ENCODE measurements at places on chromosomes 13 and 19. TPM values are rescaled to one million over a fixed set of nuclear protein-coding genes. Genes with fewer than 3 reads are reported as not detected.
A peak's percentile ranks its signal among the peaks of the same experiment; 100 is the strongest.

DNA sequence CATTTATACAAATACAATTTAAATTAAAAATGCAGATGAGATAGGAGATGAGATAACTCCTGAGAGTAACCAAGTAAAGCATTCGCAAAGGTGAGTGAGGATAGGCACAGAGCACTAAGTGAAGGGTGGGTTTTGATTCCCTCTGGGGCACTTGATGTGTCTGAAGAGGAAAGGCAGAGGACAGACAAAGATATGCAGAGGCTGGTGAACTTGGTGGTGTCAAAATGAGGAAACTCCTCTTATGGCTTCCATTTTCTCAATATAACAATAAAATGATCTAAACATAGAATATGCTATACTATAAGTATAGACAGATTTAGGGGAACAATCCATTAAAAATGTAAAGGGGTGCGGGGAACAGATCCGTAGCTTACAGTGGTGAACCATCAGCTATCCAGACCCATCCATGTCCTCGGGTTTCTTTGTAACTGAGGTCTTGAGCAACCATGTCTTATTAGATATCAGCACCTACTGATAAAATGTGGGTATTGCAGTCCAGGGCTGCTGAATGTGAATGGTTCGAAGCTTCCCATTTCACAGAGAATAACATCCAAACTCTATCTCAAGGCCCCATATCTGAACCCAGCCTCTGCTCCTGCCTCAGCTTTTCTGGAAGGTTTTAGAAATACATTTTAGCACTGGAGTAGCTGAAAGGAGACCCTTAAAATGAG lies 73.9 kb upstream of the SLC10A2 start:
- DNase-seq = peak; percentile 50

DNA sequence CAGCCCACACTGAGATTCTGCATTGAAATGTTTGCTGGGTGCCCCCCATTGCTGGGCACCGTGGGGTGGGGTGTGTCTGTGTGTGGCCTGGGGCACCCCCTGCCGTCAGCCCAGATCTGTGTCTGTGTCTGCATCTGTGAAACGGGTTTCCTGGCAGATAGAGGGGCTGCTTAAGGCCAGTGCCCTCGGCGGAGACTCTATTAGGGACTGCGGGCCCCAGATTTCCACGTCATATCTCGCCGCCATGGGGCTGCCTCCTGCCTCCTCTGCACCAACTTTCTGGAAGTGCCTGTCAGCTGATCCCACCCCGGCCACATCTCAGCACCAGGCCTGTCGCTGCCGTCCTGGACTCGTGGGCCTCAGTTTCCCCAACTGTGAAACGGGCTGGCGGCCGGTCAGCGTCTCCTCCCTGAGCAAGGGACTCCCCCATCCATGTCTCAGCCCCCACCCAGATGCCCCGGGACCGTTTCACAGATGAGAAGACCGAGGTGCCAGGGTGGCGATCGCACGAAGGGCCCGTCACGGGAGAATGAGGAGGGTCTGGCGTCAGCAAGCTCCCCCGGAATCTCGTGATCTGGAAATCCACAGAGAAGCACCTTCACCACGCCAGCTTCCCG lies 21.4 kb downstream of the ARID3A start:
- DNase-seq = no peak

- no peak for DNase-seq
These were observed 15.0 kb downstream of the TMEM143 start for GRCh38 chr19:48348737-48349136.

GRCh38 chr19:47352095-47352494 lies 3.0 kb downstream of the DHX34 start:
- DNase-seq = no peak

GRCh38 chr19:12907166-12907565 lies 11.9 kb downstream of the SYCE2 start:
- DNase-seq = no peak

DNA sequence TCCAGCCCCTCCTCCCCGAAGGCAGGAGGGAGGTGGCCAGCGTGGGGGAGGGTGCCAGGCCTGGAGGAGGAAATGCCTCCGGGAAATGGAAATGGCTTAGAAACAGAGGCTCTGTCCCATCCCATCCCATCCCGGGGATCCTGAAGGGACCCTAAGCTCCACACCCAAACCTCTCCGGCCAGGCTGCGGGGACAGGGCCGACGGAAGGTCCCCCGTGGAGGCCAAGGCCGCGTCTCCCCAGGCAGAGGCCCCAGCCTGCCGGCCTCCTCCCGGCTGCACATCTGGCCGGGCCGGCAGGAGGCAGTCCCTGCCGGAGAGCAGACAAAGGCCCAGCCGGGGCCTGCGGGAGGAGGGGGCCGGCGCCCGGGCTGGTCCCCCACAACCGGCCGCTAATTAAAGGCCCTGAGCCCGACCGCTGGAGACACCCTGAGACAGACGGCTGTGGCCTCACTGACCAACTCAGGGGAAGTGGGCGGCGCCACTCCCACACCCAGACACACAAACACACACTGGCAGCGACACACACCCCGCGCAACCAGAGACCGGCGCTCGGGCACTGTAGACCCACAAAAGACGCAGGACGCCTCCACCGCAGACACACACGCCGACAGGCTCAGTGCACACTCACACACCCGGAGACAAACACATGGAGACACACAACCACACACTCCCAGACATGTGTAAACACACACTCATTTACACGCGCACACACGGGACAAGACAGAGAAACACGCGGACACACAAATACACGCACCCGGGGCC lies 1.1 kb downstream of the ADAMTS10 start:
- peak; percentile 79 for DNase-seq

- no peak for DNase-seq
These were observed 26.0 kb upstream of the MAB21L1 start for GRCh38 chr13:35502456-35502855.

- DNase-seq = no peak
These were observed 16.9 kb downstream of the MCF2L start for GRCh38 chr13:112985803-112986408.

DNA sequence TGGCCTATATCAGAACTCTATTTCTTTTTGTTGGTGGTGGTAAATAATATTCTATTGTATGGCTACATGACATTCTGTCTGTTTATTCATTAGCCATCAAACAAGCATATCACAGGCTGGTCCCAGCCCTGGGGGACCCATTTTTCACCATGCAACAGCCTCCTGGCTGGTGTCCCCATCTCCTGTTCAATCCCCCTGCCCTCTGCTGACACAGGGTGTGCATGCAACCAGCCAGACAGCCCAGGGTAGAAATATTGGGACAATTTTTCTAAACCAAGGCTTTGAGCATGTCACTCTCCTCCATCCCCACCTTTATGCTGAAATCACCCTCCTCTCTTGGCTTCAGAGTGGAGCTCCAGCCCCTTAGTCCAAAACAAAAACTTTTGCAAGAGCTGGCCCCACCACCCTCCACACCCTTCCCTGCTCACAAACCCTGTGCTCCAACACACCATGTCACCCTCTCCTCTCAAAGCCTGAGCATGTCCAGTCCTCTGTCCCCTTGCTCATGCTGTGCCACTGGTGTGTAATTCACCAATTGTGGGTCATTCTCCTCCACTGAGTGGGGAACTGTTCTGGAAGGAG lies 153.0 kb upstream of the UQCRFS1 start:
- DNase-seq = no peak

- DNase-seq = no peak
These were observed 578.2 kb downstream of the MYO16 start for GRCh38 chr13:109207622-109208021.

DNA sequence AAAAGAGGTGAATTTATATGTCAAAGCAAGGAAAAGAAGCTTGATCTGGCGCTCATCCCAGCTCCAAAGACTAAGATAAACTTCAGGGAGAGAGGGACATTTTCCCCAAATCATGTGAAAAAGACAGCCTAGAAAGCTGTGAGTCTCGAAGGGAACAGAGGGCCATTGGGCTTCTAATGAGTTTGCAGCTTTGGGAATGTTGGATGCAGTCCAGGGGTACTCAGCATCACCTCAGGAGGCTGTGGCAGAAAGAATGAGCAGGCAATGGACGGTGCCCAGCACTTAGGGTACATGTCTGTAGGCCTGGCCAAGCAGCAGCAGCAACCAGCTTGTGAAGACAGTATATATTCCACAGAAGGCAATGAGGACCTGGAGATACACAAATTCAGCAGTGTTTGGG lies 25.7 kb upstream of the WASF3 start:
- no peak for DNase-seq

GRCh38 chr13:45954836-45955800 lies 97.4 kb downstream of the ZC3H13 start:
- no peak for DNase-seq

DNA sequence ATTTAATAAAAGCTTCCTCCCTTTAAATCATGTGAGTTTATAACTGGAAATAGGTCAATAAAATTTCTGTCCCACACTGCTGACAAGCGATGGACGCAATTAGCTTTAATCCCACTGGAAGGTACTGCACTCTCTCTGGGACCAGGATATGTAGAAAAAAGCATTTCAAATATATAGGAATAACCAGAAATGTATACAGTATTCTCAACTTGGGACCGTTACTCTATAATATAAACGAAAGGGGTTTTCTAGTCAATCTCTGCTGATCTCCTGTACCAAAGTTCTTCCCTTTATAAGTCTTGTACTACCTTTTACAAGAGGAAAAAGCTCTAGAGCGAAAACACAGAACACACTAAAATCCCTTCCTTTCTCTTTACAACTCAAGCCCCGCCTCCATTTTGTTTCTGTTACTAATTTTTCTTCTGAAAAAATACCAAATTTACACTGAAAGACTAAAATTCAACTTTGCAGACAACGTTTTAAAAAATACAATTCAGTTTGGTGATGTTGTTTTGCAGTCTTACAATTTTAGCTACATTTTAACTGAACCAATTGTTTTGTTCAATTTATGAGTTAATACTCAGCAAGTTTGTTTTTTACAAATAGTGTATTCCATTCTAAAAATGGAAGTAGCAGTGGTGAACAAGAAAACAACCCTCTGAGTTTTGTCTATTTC lies 1.7 kb upstream of the USPL1 start:
- peak; percentile 71 for DNase-seq

DNA sequence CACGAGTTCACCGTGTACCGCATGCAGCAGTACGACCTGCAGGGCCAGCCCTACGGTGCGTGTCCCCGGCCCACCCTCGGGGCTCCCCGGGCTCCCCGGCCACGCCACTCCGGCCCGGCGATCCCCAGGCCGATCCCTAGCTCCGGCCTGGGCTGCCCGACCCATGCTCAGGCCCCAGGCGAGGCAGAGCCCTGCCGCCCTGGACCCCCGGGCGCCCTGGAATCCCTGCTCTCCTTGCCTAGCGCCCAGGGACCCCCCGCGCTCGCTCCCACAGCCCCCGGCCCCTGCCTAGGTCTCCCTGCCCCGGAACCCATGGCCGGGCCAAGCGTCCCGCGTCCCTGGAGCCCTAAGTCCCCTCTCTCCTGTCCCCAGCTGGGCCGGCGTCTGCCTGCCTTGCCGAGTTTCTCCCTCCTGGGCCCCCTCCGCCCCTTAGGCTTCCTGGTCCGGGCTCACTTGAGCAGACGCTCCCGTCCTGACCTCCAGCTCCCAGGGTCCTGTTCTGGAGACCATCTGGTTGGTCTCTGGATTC lies 494 bp downstream of the NCLN start:
- no peak for DNase-seq

GRCh38 chr19:8074501-8074900 lies 21.9 kb downstream of the CCL25 start:
- DNase-seq = no peak

- DNase-seq = no peak
These were observed 98.4 kb upstream of the KLHL1 start for GRCh38 chr13:70206671-70207070.

DNA sequence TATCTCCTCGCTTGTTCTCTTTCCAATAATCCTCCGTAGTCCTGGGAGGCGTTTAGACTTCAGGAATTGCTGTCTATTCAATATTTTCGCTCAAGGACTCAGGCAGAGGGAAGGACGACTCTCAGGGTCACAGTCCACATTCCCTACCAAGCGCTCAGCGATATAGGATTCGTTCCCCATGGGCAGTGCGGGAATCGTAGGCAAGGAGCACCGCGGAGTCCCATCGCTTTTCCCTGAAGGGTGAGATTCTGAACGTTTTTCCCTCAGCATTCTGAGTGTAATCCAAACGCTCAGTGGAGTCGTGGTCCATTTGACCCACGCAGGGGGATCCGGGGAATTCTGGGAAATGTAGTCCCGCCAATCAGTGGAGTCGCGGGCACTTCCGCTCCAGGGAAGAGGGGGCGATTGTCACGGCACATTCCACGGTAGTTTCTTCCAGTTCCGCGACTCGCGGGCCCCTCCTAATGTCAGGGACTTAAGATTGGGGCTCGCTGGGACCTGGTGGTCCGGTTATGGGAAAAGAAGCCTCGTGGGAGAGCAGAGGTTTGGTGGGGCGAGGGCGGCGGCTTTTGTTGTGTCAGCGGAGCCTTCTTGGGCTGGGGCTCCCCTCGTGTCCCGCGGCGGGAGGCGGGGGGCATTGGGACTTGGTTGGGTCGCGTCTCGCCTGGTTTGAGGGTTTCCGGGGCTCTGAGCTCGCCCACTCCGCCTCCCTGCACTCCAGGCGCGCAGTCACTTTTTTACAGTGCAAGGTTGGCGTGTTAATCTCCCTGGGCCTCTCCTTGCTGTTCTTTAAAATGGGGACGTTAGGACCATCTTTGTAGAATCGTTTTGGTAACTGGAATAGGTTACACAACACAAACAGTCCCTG lies at the start of gene ZNF234:
ZNF234 (plus strand) TSS at position 364 of the 868 bp plus-strand sequence. CDS start 3,079 bp downstream, outside the sequence.
- peak; percentile 96 for DNase-seq

DNA sequence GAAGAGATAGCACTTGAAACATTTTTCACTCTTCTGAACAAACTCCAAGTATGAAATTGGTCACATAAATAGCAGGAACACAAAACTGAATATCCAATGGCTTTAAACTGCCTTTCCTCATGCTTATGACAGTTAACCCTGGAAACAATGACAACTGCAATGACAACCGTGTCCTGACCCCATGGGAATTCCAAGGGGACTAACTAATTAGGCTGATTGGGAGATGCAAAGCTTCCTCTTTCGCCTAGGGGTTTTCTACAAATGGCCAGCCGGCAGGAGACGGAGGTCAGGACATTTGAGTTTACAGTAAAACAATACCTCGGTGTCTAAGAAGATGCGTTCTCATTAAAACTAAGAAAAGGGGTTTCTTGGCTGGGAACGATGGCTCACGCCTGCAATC lies 53.0 kb upstream of the URAD start:
- no peak for DNase-seq

DNA sequence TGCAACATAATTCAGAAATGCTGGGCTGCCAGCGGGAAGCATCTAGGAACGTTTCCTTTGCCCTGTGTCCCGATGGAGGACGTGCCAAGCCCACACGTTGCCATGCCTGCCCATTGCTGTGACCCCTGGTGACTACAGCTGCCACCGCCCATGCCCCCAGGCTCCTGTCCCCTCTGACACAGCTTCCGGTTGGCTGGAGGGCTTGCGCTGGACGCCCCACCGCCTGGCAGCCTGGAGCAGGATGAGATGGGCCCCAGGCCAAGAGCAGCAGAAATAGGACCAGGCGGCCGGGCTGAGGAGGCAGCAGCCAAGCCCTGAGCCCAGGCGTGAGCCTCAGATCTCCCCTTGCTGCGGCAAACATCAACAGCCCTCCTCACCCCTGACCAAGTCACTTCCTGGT lies 125.9 kb downstream of the COL4A2 start:
- no peak for DNase-seq

- peak; percentile 63 for DNase-seq
These were observed 4.7 kb downstream of the PRKACA start for GRCh38 chr19:14112809-14113385.

Gene SYNGR4
- total RNA-seq = not detected

Gene SPRED3
- not detected for total RNA-seq

Gene EFNA2
- total RNA-seq = not detected

Gene IGFL1
- total RNA-seq = not detected

Gene OR7A17
- total RNA-seq = 3.9 TPM

Gene ZNF43
- total RNA-seq = 16.9 TPM

Gene TRIP10
- 79.2 TPM for total RNA-seq

Gene IZUMO2
- not detected for total RNA-seq

Gene MEF2B
- 0.72 TPM for total RNA-seq

Gene C19orf81
- total RNA-seq = not detected

Gene LYL1
- 13.0 TPM for total RNA-seq

Gene METTL21C
- total RNA-seq = 1.9 TPM

Gene CADM4
- total RNA-seq = 2.9 TPM

Gene MUC16
- total RNA-seq = 2.9 TPM
